ENCODE measurements at places on chromosomes 11 and 22. TPM values are rescaled to one million over a fixed set of nuclear protein-coding genes. Genes with fewer than 3 reads are reported as not detected.

FAM111B gene
- 4.8 TPM for total RNA-seq

UBQLN3 gene
- not detected for total RNA-seq

BAIAP2L2 gene
- total RNA-seq: not detected

OR51I1 gene
- total RNA-seq: not detected

DGAT2 gene
- total RNA-seq: 19.8 TPM

SPECC1L gene
- total RNA-seq: 25.4 TPM

MPZL3 gene
- 3.3 TPM for total RNA-seq

MN1 gene
- 4.8 TPM for total RNA-seq

APOBEC3F gene
- 1.2 TPM for total RNA-seq

GGTLC2 gene
- total RNA-seq: not detected

DNA sequence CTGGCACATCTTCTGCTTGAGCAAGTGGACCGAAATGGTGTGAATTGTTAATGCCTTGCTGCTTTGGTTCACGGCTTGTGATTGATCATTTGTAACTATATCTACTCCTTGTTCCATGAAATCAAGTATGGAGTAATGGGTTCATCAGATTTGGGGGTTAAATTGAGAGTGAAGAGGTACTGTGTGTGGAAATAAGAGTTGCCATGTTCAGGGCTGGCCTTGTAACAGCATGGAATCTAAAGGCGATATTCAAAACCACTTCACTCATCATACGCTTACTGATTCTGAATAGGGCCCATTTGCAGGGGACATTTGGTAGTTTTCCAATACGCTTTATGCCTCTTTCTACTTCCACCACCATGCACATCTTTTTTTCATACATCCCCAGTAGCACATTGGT is 122.2 kb downstream of the DCDC1 start:
- H3K4me3 ChIP-seq: no peak overlapping the region
- no peaks in the 10 kb centered on the region for H3K27me3 ChIP-seq
- no peaks in the 10 kb centered on the region for H3K4me1 ChIP-seq

- no peak overlapping the region for H3K4me3 ChIP-seq
- no peak overlapping the region for H3K27ac ChIP-seq
- no peaks in the 10 kb centered on the region for H3K27me3 ChIP-seq
- no peaks in the 10 kb centered on the region for H3K4me1 ChIP-seq
- no peaks in the 10 kb centered on the region for H3K36me3 ChIP-seq
Measured at GRCh38 chr11:111527279-111527678, 12.7 kb downstream of the HOATZ start.

DNA sequence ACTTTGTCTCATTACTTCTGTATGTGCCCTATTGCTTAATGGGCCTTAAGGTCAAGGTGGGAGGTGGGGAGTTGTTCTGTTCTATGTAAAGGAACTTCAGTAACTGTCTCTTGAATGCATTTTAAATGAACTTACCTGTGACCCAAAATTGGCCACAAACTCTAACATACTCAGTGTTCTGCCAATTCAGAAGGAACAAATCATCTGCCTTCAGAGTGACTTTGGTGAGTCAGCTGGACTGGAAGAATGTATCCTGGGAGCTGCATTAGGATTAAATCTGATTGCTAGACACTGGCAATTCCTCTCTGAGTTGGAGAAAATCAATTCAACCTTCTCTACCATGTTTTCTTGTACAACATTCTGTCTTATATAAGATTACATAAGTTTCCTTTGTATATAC is 1104.8 kb downstream of the DLG2 start:
- no peak overlapping the region for H3K27ac ChIP-seq
- no peak overlapping the region for H3K4me3 ChIP-seq
- H3K4me1 ChIP-seq: no peaks in the 10 kb centered on the region
- H3K27me3 ChIP-seq: no peaks in the 10 kb centered on the region

- peaks cover 27% of the 10 kb centered on the region for H3K4me1 ChIP-seq
- no peaks in the 10 kb centered on the region for H3K27me3 ChIP-seq
- peak overlapping the region; percentile 68 for H3K27ac ChIP-seq
- peak overlapping the region; percentile 75 for H3K4me3 ChIP-seq
- peaks cover 29% of the 10 kb centered on the region for H3K36me3 ChIP-seq
Measured at GRCh38 chr11:66619080-66619554, 2.7 kb downstream of the RBM14 start.

- H3K27ac ChIP-seq: no peak overlapping the region
- H3K27me3 ChIP-seq: no peaks in the 10 kb centered on the region
- no peak overlapping the region for H3K4me3 ChIP-seq
- H3K4me1 ChIP-seq: peaks cover 5% of the 10 kb centered on the region
- no peaks in the 10 kb centered on the region for H3K36me3 ChIP-seq
- DNase-seq: no peak
Measured at GRCh38 chr11:70233511-70233934, 30.4 kb downstream of the FADD start.

- H3K27me3 ChIP-seq: no peaks in the 10 kb centered on the region
- no peaks in the 10 kb centered on the region for H3K36me3 ChIP-seq
- no peak overlapping the region for H3K4me3 ChIP-seq
- DNase-seq: no peak
- no peaks in the 10 kb centered on the region for H3K4me1 ChIP-seq
Measured at GRCh38 chr11:26904132-26904531, 89.8 kb upstream of the FIBIN start.

DNA sequence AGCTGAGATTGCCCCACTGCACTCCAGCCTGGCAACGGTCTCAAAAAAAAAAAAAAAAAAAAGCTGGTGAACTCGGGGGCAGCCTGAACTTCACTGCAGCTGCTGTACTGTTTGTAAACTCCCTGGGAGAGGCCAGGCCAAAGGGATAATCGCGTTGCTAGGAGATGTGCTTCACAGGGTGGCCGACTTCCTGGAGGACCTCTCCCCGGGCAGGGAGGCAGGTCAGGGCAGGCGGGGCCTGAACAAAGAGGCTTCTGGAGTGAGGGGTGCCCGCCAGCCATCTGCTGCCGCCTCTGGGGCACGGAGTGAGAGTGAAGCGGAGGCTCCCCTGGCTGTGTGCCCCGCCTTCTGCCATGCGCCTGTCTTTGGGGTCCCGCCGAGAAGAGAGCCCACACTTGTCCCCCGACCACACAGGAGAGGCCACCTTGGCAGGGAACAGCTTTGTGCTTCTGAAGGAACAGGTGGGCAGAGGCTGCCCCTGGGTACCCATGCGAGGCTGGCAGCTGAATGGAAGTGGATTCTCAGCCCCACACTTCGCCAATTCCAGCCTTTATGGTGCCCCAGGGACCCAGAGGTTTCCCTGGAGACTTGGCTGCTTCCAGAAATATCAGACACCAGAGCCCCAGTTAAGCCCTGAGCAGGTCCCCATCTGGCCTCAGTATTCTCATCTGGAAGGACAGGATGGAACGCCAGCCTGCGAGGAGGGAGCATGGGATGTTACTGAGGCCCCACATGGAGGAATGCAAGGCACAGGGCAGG is 29.6 kb downstream of the TMEM184B start:
- peaks cover 8% of the 10 kb centered on the region for H3K36me3 ChIP-seq
- no peaks in the 10 kb centered on the region for H3K27me3 ChIP-seq
- peak; percentile 67 for DNase-seq
- H3K27ac ChIP-seq: peak overlapping the region; percentile 30

DNA sequence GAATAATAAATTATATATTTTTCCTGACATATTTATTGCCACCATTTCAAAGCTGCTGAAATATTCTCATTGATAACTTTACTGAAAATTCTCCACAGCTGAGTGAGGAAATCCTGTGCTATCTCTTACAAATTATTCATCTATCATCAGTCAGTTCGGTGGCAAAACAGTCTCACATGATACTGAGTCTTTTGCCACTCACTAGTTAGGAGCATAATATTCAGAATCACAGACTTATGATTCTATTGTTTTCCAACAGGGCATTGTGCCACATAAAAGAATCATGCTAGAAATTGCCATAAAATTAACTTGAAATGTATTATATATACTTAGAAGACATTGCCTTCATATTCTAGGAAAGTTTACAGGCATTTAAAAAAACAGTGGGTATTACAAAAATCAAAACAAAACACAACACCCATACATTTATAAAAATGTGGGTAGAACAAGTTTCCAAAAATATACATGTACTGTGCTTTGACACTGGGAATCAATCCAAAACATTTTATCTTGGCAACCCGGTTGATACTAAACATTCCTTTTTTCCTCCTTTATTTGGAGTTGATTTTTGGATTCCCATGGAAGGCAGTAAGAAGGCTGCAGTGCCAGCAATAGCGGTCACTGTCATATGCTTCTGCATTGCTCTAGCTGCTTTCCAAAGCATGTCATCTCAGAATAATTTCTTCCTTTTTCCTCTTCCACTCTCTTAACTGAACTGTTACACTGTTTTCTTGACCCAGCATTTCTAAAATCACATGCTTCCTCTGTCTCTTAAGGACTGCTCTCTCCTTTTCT is 42.5 kb downstream of the ATG16L2 start:
- H3K4me3 ChIP-seq: no peak overlapping the region
- no peaks in the 10 kb centered on the region for H3K27me3 ChIP-seq
- no peak for DNase-seq

- H3K36me3 ChIP-seq: no peaks in the 10 kb centered on the region
- no peaks in the 10 kb centered on the region for H3K27me3 ChIP-seq
- DNase-seq: no peak
- no peak overlapping the region for H3K27ac ChIP-seq
Measured at GRCh38 chr11:75653532-75653931, 15.3 kb downstream of the MAP6 start.

DNA sequence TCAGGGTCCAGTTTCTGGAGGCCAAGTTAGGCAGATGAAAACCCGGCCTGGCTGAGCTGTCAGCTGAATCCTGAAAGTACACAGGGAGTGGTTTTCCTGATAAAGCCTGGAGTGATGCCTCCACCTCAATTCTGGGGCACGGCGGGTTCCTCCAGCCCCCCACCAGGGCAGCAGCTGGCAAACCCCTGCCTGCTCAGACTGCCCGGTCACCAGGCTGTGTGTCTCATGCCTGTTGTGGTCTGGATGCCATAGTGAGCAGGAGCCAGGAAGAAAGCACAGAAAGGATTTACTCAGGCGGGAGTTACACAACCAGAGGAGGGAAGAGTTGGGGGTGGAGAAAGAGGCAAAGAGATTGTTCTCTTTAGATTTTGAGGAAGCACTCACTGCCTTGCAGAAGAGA is 119.9 kb upstream of the RASSF10 start:
- H3K27me3 ChIP-seq: no peaks in the 10 kb centered on the region
- peak overlapping the region; percentile 69 for H3K27ac ChIP-seq
- H3K4me3 ChIP-seq: no peak overlapping the region

- no peak for DNase-seq
- no peak overlapping the region for H3K4me3 ChIP-seq
- no peaks in the 10 kb centered on the region for H3K27me3 ChIP-seq
- no peak overlapping the region for H3K27ac ChIP-seq
- no peaks in the 10 kb centered on the region for H3K4me1 ChIP-seq
- no peaks in the 10 kb centered on the region for H3K36me3 ChIP-seq
Measured at GRCh38 chr22:32324505-32325415, 32.9 kb upstream of the RFPL3 start.

GRCh38 chr22:45845076-45845487 is 131.9 kb downstream of the WNT7B start:
- no peaks in the 10 kb centered on the region for H3K27me3 ChIP-seq
- DNase-seq: no peak
- H3K4me1 ChIP-seq: no peaks in the 10 kb centered on the region
- no peak overlapping the region for H3K4me3 ChIP-seq

Data from heart left ventricle (tissue), 16 donors.